Stomach (tissue), 19 donors: ENCODE measurements at places on chromosomes 11 and 22. TPM values are rescaled to one million over a fixed set of nuclear protein-coding genes. Genes with fewer than 3 reads are reported as not detected.

- H3K4me1 ChIP-seq: no peaks in the 10 kb centered on the region
- no peaks in the 10 kb centered on the region for H3K27me3 ChIP-seq
- peaks cover 18% of the 10 kb centered on the region for H3K36me3 ChIP-seq
- no peak overlapping the region for H3K4me3 ChIP-seq
- H3K27ac ChIP-seq: no peak overlapping the region
These were observed 128.0 kb downstream of the MPPED1 start for GRCh38 chr22:43539572-43540528.

DNA sequence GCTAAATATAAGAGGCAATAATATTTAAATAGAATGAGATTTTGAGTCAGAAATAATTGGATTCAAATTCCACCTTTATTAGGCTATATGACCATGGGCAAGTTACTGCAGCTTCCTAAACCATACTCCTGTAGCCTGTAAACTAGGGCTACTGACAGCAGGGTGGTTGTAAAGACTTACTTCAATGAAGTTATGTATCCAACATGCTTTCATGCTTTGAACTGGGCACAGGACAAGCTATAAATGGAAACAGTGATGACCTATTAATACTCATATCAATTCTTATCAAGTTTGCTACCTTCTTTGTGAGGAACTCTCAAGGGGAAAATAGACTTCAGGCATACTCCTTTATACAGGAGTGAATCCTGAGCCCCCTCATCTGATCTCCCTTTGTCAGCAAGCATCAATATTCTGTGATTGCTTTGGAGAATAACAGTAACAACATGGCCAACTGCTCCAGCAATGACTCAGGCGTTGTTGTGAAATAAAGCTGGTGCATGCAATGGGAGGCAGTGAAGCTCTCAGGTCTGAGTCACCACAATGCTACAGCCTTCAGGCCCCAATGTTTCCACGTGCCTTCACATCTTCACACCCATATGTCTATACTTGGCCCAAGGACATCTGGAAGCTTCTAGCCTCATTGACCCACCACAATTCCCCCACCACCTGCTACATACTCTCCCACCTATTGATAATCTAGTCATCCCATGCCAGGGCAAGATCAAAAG lies 102.5 kb downstream of the KCNA4 start:
- H3K4me3 ChIP-seq: no peak overlapping the region
- H3K36me3 ChIP-seq: no peaks in the 10 kb centered on the region
- DNase-seq: no peak
- H3K4me1 ChIP-seq: no peaks in the 10 kb centered on the region
- no peak overlapping the region for H3K27ac ChIP-seq

GRCh38 chr11:74672332-74672955 lies 58.8 kb downstream of the CHRDL2 start:
- H3K27me3 ChIP-seq: no peaks in the 10 kb centered on the region
- H3K36me3 ChIP-seq: no peaks in the 10 kb centered on the region
- no peak overlapping the region for H3K4me3 ChIP-seq
- peaks cover 7% of the 10 kb centered on the region for H3K4me1 ChIP-seq
- DNase-seq: no peak

The HEPHL1 gene
- 0.60 TPM for polyA plus RNA-seq

DNA sequence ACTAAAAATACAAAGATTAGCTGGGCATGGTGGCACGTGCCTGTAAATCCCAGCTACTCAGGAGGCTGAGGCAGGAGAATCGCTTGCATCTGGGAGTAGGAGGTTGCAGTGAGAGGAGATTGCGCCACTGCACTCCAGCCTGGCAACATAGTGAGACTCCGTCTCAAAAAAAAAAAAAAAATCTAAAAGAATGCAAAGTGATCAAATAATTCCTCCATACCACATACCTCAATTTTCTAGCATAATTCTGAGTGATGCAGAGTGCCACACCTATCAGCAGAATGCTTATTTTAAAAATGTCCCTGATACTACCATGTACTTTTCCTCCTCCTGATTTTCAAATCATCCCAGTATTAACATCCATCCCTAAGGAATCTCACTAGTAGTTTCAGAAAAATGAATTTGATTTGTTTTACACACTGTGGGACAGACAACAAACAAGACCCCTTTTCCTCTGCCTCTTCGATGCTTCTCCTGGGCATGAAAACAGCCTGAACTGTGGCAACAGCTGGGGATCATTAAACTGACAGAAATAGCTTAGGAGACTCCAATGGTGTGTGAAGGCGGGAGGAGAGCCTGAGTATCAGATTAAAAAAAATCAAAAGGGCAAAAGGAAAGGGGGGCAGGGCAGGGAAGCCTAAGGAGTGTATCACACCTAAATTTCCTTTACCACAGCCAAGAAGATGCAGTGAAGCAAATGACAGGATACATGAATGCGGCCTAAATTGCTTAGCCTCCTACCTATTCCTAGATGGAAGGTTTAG lies 114.7 kb downstream of the SGSM3 start:
- DNase-seq: peak; percentile 48
- H3K36me3 ChIP-seq: peaks cover 8% of the 10 kb centered on the region
- H3K4me3 ChIP-seq: no peak overlapping the region
- no peaks in the 10 kb centered on the region for H3K27me3 ChIP-seq
- H3K4me1 ChIP-seq: peaks cover 9% of the 10 kb centered on the region

DNA sequence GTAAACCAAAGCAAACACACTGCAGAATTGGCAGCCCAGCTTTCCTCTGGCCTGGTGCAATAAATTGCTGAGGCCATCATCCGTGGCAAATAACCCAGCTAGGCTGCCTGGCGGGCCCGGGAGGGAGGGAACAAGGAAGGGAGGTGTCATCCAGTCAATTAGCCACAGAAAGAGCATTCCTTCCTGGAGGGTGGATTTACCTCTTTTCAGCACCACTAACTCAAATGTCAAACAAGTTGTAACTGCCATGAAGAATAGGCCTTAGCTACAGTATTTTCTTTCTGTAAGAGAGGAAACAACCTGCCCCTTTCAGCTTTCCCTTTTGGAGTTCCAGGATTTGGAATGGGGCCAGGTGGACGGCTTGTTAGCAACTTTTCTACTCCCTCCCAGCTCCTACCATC lies 163.8 kb upstream of the BDNF start:
- no peaks in the 10 kb centered on the region for H3K27me3 ChIP-seq
- no peaks in the 10 kb centered on the region for H3K4me1 ChIP-seq

- H3K27me3 ChIP-seq: no peaks in the 10 kb centered on the region
- H3K27ac ChIP-seq: peak overlapping the region; percentile 89
- H3K4me3 ChIP-seq: no peak overlapping the region
- peaks cover 72% of the 10 kb centered on the region for H3K4me1 ChIP-seq
These were observed 38.4 kb downstream of the RPL27A start for GRCh38 chr11:8720868-8721608.

The C22orf42 gene
- polyA plus RNA-seq: 0.13 TPM

The P2RY2 gene
- polyA plus RNA-seq: not detected

GRCh38 chr11:108985236-108985944 lies 320.5 kb downstream of the DDX10 start:
- no peak overlapping the region for H3K4me3 ChIP-seq
- DNase-seq: no peak
- H3K36me3 ChIP-seq: no peaks in the 10 kb centered on the region
- no peaks in the 10 kb centered on the region for H3K4me1 ChIP-seq

- no peak overlapping the region for H3K4me3 ChIP-seq
- peaks cover 56% of the 10 kb centered on the region for H3K27me3 ChIP-seq
- no peak overlapping the region for H3K27ac ChIP-seq
These were observed 3.7 kb downstream of the IL2RB start for GRCh38 chr22:37146051-37146385.

GRCh38 chr11:63563201-63564055 lies at the start of gene PLAAT2:
TSS of gene PLAAT2 (minus strand) at chr11:63563379. CDS start at chr11:63563324, 55 bp downstream.
- peak within 1 kb of the TSS; percentile 81 for H3K27ac ChIP-seq
- no peak for DNase-seq
- no peaks in the 10 kb centered on the region for H3K27me3 ChIP-seq
- H3K36me3 ChIP-seq: no peaks in the 10 kb centered on the region
- no peak within 1 kb of the TSS for H3K4me3 ChIP-seq

DNA sequence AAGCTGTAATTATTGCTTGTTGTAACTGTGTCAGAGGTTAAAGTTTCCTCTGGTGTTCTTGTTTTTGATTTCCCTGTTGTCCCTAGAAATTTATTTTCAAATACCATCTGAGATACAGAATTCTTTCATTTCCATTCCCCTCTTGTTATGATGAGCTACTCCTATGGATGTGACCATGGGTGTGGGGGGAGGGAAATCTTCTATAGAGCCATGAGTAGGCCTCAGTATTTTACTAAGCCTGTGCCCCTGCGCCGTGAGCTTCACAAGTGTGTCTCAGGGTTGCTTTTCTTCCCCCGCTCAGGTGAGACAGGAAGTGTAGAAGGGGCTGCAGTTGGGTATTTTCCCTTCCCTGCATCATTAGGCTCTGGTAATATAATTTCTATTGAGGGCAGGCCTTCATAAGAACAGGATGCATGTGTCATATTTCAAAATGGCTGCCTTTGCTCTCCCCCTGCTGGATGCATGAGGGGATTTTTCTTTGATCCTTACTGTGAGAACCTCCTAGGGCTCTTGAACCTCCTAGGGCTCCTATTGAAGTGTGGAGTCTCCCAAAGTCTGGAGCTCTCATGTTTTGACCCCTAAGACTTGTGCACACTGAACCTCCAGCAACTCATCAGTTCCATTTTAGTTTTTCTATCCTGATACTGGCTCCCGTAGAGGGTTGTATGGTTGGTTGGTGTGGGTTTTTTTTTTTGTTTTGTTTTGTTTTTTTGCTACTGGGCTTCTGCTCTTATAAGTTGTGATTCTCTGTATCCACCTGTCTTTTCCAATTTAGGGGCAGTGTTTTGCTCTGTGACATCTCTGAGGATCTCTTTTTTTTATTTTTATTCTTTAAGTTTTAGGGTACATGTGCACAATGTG lies 658.2 kb downstream of the NTM start:
- H3K27ac ChIP-seq: no peak overlapping the region
- no peaks in the 10 kb centered on the region for H3K4me1 ChIP-seq
- DNase-seq: peak; percentile 61
- no peak overlapping the region for H3K4me3 ChIP-seq
- H3K36me3 ChIP-seq: no peaks in the 10 kb centered on the region
- no peaks in the 10 kb centered on the region for H3K27me3 ChIP-seq

The POTEH gene
- polyA plus RNA-seq: not detected

DNA sequence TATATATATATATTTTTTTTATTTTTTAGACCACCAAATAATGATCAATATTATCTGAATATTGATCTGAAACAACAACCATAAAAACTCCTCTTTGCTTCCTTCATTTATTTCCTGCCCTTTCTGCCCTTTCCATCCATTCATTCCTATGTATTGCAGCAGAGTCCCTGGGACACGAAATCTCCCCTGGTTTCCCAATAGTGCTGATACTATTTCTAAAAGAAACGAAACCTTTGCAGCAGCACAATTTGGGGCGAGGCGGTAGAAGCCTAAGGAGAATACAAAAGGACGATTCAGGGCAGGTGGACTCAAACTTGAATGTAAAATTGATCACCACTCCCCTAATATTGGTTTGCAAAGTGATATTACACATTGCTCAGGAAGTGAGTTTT lies 16.9 kb upstream of the AMOTL1 start:
- H3K4me3 ChIP-seq: no peak overlapping the region
- no peak for DNase-seq
- no peaks in the 10 kb centered on the region for H3K27me3 ChIP-seq

DNA sequence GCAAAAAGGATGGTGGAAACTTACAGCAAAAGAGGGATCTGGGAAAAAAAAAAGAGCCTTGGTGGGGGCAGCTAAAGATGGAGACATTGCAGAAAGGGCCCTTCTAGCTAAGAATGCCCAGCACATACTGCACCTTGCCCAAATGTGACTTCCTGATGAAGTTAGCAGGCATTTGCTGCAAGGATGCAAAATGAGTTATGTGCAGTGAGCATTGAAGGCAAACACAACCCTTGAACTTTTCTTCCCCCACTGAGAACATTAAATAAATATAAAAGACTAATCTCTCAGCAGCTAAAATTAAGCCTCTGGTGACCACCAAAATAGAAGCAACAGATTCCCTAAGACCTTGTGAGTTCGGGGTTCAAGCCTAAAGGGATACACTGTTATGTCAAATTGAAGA lies 129.9 kb downstream of the ARL14EP start:
- H3K4me1 ChIP-seq: no peaks in the 10 kb centered on the region
- no peak overlapping the region for H3K27ac ChIP-seq
- H3K36me3 ChIP-seq: no peaks in the 10 kb centered on the region

The YPEL4 gene
- 0.62 TPM for polyA plus RNA-seq

The CDHR5 gene
- polyA plus RNA-seq: 0.38 TPM

The CDC42BPG gene
- 8.9 TPM for polyA plus RNA-seq

- no peaks in the 10 kb centered on the region for H3K27me3 ChIP-seq
- DNase-seq: no peak
- no peaks in the 10 kb centered on the region for H3K4me1 ChIP-seq
- H3K27ac ChIP-seq: no peak overlapping the region
- no peaks in the 10 kb centered on the region for H3K36me3 ChIP-seq
- H3K4me3 ChIP-seq: no peak overlapping the region
These were observed 177.4 kb downstream of the BUD13 start for GRCh38 chr11:116595305-116595880.

DNA sequence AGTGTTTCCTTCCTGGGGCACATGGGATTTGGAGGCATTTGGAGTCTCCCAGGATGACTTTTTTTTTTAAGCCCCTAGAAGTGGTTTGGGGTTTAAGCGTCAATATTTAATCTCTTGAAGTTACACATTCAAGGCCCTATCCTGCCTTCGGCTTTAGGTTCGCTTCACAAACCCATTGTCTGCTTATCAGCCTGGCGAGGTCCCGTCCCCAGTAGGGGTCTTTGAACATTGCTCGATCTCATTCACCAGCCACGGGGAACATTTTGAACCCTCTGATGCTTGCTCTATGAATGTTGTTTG lies 75.9 kb downstream of the KCNQ1 start:
- H3K27me3 ChIP-seq: no peaks in the 10 kb centered on the region
- H3K27ac ChIP-seq: no peak overlapping the region
- no peak overlapping the region for H3K4me3 ChIP-seq
- H3K4me1 ChIP-seq: peaks cover 19% of the 10 kb centered on the region
- no peak for DNase-seq

- DNase-seq: no peak
- H3K27me3 ChIP-seq: no peaks in the 10 kb centered on the region
- no peak overlapping the region for H3K27ac ChIP-seq
- no peaks in the 10 kb centered on the region for H3K36me3 ChIP-seq
- peaks cover 21% of the 10 kb centered on the region for H3K4me1 ChIP-seq
These were observed 344.1 kb downstream of the LARGE1 start for GRCh38 chr22:33576205-33576604.

DNA sequence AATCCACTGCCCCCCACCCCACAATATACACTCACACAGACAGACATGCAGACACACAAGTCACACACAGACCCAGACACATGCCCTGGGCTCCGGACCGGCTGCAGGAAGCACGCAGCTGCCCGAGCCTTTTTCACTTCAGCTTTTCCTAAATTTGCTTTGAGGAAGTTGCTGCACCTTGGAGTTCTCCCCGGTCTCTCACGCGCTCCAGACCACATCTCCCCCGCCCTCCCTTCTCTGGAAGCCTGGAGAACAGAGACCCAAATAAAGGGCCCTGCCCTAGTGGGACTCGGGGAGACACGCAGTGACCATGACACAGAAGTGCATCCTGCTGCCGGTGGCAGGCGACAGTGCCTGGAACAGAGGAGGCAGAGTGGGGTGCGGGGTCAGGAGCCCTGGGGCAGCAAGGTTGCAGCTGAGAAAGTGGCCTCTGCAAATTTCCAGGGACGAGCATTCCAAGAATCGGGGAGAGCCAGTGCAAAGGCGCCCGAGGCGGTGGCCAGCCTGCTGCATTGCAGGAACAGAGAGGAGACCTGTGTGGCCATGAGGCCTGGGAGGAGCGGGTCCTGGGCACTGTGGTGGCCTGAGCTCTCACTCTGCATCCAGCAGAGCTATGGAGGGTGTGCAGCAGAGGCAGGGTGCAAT lies 19.1 kb downstream of the RPL3 start:
- no peak overlapping the region for H3K4me3 ChIP-seq
- no peaks in the 10 kb centered on the region for H3K36me3 ChIP-seq
- no peak for DNase-seq
- H3K27ac ChIP-seq: peak overlapping the region; percentile 69

- no peaks in the 10 kb centered on the region for H3K27me3 ChIP-seq
- no peaks in the 10 kb centered on the region for H3K36me3 ChIP-seq
- DNase-seq: no peak
- no peak overlapping the region for H3K4me3 ChIP-seq
- peaks cover 14% of the 10 kb centered on the region for H3K4me1 ChIP-seq
These were observed 228.2 kb downstream of the TMEM135 start for GRCh38 chr11:87265979-87266378.
